Femur (tissue), 1 donor: ENCODE measurements at places on chromosomes 6 and 20.
A peak's percentile ranks its signal among the peaks of the same experiment; 100 is the strongest.

DNA sequence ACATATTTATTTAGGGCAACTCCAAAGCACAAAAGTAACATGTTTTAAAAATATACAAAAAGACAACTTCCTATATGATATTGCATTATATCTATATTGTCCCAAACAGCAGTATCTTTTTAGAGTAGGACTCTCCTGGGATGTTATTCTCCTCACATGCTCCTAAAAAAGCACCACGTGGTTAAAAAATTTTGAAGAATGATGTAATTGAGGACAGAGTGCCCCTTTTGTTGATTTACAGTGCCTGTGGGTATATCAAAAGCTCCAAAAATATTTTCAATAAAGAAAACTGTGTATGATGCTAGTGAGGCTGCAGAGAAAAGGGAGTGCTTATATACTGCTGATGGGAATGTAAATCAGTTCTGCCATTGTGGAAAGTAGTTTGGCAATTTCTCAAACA lies 130.3 kb upstream of the HDAC2 start:
- no peak for DNase-seq

DNA sequence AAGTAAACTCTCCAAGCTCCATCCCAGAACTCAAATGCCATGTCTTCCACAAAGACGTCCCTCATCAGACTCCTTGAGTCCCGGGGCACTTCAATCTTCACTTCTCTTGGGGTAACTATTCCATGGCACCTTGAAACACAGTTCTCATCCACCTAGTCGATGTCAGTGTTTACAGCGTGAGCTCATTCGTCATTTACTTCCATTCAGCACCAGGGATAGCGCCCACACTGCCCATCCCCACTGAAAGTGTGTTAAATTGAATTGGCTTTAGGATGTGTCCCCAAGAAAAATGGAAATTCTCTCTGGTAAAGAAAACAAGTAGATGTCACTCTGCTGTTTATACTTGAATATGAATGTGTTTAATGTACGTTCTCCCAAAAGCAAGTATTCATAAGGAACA lies 31.3 kb downstream of the KCNK15 start:
- no peak for DNase-seq

- peak; percentile 92 for DNase-seq
These were observed 56.6 kb upstream of the CCN6 start for GRCh38 chr6:111997078-111997852.

- DNase-seq = no peak
These were observed 118.6 kb downstream of the EDN1 start for GRCh38 chr6:12408752-12409151.

- no peak for DNase-seq
These were observed 133.2 kb downstream of the NFATC2 start for GRCh38 chr20:51409192-51409880.

DNA sequence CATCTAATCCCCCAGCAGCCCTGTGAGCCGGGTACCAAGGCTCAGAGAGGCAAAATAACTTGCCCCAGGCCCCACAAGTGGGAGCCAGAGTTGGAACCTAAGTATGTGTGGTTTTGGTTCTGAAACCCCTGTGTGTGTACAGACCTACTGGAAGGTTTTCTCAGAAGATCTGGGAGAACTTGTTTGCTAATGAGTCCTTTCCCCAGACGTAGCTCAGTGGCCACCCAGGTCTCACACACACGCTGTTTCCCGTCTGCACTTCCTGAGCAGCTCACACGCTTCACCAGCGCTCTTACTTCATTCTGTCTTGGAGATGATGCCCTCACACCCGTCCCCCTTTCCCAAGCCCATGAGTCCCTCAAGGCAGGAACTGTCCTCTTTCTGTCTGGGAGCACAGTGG lies 8.2 kb downstream of the CCN5 start:
- no peak for DNase-seq

DNA sequence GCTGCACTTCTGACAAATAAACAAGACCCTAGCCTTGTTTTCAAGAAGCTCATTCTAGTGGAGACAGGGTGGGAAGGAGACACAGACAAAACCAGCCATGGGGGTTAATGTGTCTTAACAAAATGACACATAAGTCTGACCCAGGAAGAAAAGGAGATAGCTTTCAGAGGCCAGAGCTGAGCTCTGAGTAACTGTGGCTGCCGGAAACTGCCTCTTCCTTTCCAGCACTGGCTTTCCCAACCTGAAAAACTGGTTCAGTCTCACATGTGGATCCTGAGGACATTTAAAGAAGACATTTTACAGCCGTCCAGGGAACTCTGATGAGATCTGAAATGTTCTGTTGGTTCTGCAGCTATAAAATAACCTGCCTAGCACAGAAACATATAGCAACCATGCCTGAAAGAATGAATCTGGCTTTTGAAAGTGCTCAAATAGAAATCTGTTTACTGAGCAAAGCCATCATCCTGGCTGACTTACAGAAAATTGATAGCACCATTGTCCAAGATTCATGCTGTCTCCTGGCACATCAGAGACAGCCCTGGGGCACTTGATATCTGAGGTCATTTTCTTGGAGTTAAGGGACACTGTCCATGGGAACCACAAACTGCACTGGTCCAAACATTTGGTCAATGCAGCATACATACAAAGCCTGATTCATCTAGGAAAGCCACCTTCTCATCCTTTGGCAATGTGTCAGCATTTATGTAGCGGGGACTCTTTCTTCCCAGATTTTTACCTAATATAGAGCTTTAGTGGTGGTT lies 83.2 kb upstream of the PAX1 start:
- DNase-seq = no peak

- no peak for DNase-seq
These were observed 346.7 kb downstream of the CDH26 start for GRCh38 chr20:60304931-60305330.
